HepG2 (cell line): ENCODE measurements at places on chromosomes 12 and 14. TPM values are rescaled to one million over a fixed set of nuclear protein-coding genes. Genes with fewer than 3 reads are reported as not detected.

- no peak overlapping the region for H3K27ac ChIP-seq
- H3K4me3 ChIP-seq = no peak overlapping the region
- H3K27me3 ChIP-seq = no peaks in the 10 kb centered on the region
- DNase-seq = peak; percentile 52
Observed at GRCh38 chr12:124771462-124772288, 92.0 kb downstream of the SCARB1 start.

GRCh38 chr14:100221533-100222223, 17.3 kb upstream of the YY1 start:
- no peaks in the 10 kb centered on the region for H3K36me3 ChIP-seq
- peak overlapping the region; percentile 68 for H3K27ac ChIP-seq
- peak overlapping the region; percentile 81 for H3K4me3 ChIP-seq
- H3K27me3 ChIP-seq = no peaks in the 10 kb centered on the region
- H3K4me1 ChIP-seq = peaks cover 36% of the 10 kb centered on the region
- DNase-seq = peak; percentile 77

- H3K27me3 ChIP-seq = no peaks in the 10 kb centered on the region
- no peak for DNase-seq
- no peak overlapping the region for H3K27ac ChIP-seq
- H3K4me1 ChIP-seq = no peaks in the 10 kb centered on the region
Observed at GRCh38 chr12:19014240-19014639, 115.3 kb upstream of the PLEKHA5 start.

DNA sequence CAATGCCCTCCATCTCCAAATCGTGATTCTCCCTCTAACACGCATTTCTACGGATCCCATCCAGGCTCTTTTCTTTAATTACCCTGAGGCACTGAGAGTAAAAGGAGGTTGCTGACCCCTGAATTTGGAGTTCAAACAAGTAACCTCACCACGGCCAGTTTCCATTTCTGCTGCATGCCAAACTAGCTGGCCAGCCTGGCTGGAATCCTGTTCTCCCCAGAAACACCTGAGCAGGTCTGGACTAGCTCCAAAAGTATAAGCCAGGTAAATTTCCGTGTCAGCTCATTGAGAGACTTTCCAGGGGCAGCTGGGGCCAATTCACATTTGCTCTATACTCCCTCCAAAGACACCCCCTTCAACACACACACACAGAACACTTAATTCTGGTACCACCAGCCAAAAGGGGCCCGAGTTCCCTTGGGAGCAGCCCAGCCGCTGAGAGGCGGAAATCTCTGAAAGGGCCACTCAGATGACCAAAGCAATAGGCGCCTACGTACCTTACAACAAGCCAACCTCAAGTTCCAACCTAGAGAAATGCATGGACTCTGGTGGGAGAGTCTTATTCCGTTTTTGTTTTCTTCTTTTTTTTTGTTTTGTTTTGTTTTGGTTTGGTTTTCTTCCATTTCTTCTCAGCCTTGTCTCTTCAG, 131.4 kb downstream of the NDUFA12 start:
- H3K27me3 ChIP-seq = peaks cover 43% of the 10 kb centered on the region
- H3K36me3 ChIP-seq = no peaks in the 10 kb centered on the region
- no peaks in the 10 kb centered on the region for H3K4me1 ChIP-seq
- H3K4me3 ChIP-seq = no peak overlapping the region
- no peak for DNase-seq

DNA sequence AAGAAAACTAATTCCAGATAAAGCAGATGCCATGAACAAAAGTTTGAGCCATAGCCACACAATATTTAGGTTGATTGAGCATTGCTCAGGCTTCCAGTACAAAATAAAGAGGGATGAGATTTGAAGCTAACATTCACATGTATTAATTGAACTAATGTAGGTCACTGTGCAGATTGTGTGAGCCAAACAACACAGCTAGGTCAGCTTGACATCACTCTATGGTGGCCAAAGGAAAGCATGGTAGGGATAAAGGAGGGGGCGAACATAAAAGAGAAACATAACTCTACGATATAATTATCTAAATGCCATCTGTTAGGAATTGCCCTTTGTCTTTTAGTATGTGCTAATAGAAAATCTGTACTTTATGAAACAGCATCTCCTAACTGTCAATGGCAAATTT, 477.7 kb upstream of the SYT1 start:
- no peaks in the 10 kb centered on the region for H3K36me3 ChIP-seq
- no peaks in the 10 kb centered on the region for H3K27me3 ChIP-seq
- H3K4me1 ChIP-seq = no peaks in the 10 kb centered on the region
- no peak overlapping the region for H3K27ac ChIP-seq

GRCh38 chr14:103594265-103594664, 31.5 kb downstream of the COA8 start:
- no peak overlapping the region for H3K4me3 ChIP-seq
- peaks cover 37% of the 10 kb centered on the region for H3K4me1 ChIP-seq
- peaks cover 3% of the 10 kb centered on the region; the same call in 2 of the 3 replicates for H3K36me3 ChIP-seq
- peak; percentile 70 for DNase-seq

DNA sequence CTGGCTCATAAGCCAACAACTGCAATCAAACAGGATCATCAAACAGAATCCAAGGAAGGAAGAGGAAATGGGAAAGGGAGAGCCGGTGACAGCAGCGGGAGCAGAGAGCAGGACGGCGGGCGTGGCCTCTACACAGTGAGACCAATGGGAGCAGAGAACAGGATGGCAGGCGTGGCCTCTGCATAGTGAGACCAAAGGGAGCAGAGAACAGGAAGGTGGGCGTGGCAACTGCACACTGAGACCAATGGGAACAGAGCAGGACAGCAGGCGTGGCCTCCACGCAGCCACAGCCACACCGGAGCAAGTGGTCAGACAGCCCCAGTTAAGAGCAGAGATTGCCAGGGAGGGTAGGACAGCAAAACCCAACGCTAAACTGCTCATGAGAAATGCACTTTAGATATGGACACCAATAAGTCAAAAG, 16.4 kb downstream of the LRCOL1 start:
- peak; percentile 96 for DNase-seq
- peaks cover 50% of the 10 kb centered on the region for H3K27me3 ChIP-seq
- H3K4me1 ChIP-seq = peaks cover 13% of the 10 kb centered on the region
- no peak overlapping the region for H3K27ac ChIP-seq
- H3K4me3 ChIP-seq = no peak overlapping the region

- DNase-seq = no peak
- no peaks in the 10 kb centered on the region for H3K27me3 ChIP-seq
- peak overlapping the region; percentile 83 for H3K27ac ChIP-seq
- peak overlapping the region; percentile 84 for H3K4me3 ChIP-seq
- H3K36me3 ChIP-seq = peaks cover 17% of the 10 kb centered on the region; the same call in 2 of the 3 replicates
- peaks cover 25% of the 10 kb centered on the region for H3K4me1 ChIP-seq
Observed at GRCh38 chr14:67815573-67816225, 691 bp downstream of the ZFYVE26 start.

GRCh38 chr14:29671034-29671433, 256.6 kb downstream of the PRKD1 start:
- no peaks in the 10 kb centered on the region for H3K4me1 ChIP-seq
- no peaks in the 10 kb centered on the region for H3K27me3 ChIP-seq
- no peak overlapping the region for H3K27ac ChIP-seq

The GSG1 gene
- not detected in 2 replicates for polyA plus RNA-seq

The ESPL1 gene
- 5.3 and 5.8 TPM in 2 replicates for polyA plus RNA-seq

The DNAJC22 gene
- 25.2 and 25.3 TPM in 2 replicates for polyA plus RNA-seq

The OR4E2 gene
- polyA plus RNA-seq = not detected in 2 replicates

The ZFYVE26 gene
- polyA plus RNA-seq = 12.4 and 13.6 TPM in 2 replicates

The GOLGA5 gene
- 25.7 and 31.0 TPM in 2 replicates for polyA plus RNA-seq

The ADAM21 gene
- 0.03 and 0.07 TPM in 2 replicates for polyA plus RNA-seq

The ATF7IP gene
- polyA plus RNA-seq = 1.5 and 1.8 TPM in 2 replicates
